Natural killer cell treated with Interleukin-12 subunit alpha and Interleukin-12 subunit beta and Interleukin-15 and Interleukin-18, amount 100 ng/mL, for 72 hours (primary cell): ENCODE measurements at places on chromosomes 2 and 18. TPM values are rescaled to one million over a fixed set of nuclear protein-coding genes. Genes with fewer than 3 reads are reported as not detected.

GRCh38 chr2:7792031-7792651 lies 874.9 kb downstream of the RNF144A start:
- DNase-seq: no peak
- H3K27me3 ChIP-seq: no peaks in the 10 kb centered on the region
- H3K36me3 ChIP-seq: no peaks in the 10 kb centered on the region
- no peak overlapping the region for H3K27ac ChIP-seq
- H3K4me1 ChIP-seq: peaks cover 4% of the 10 kb centered on the region

DNA sequence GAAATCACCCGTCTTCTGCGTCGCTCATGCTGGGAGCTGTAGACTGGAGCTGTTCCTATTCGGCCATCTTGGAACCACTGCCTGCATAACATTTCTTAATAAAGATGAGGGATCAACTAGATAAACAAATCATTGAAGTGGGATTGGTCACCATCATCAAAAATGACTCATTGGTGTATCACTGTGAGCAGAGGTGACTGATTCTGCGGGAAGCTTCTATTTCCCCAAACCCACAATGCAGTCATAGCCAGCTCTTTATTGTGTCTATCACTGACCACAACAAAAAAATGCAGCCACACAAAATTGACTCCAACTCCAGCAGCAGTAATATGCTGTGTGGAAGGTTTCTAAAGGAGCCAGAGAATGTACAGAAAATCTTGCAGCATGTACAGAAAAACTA lies 630.7 kb upstream of the HS6ST1 start:
- H3K4me1 ChIP-seq: no peaks in the 10 kb centered on the region
- H3K27ac ChIP-seq: no peak overlapping the region
- H3K4me3 ChIP-seq: no peak overlapping the region
- no peaks in the 10 kb centered on the region for H3K36me3 ChIP-seq

Gene TMEM131
- total RNA-seq: 47.3 TPM

Gene PLCL1
- 0.14 TPM for total RNA-seq

Gene HOXD12
- total RNA-seq: not detected
